Large intestine (tissue), 12 donors: ENCODE measurements at places on chromosomes 7 and 10. TPM values are rescaled to one million over a fixed set of nuclear protein-coding genes. Genes with fewer than 3 reads are reported as not detected.

DNA sequence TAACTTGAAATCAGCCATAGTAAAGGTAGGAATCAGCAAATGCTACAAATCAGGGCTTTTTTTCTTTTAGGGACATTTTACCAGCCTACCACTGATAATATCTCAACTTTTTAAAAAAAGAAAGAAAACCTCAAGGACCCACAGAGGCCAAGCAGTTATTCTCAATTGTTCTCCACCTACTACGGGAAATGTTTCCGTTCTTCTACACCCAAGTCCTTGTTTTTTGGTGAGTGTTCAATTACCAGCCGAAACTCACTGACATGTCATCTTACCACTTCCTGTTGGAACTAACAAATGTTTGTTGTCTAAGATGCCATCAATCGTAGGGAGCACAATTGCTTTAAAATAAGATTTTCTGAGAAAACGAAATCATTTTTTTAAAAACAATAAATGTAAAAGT, 50.2 kb upstream of the CDK1 start:
- DNase-seq: no peak

The SLC18A3 gene
- polyA plus RNA-seq: 3.5 TPM

DNA sequence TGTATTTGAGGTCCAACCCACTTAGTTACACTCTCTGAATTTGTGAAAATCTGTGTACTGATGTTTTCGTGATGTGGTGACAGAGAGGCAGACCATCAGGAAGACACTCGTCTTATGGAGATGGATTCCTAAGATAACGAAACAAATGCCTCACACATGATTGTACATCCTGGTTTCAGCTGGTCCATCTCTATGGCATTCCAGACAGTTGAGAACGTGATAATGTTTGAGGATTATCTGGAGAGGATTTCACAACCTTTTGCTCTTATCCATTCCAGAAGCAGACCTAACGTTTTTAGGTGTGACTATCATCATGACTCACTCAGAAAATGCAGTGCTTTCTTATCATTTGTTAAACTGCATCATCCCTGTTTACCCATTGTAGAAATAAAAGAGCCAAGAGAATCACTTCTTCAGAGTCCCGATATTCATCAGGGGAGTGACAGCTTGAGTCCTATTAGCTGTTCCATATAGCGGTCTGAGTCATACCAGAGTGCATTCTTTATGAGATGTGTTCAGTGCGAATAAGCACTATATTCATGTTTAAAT, 74.5 kb downstream of the BMPER start:
- DNase-seq: no peak

The SOSTDC1 gene
- 11.0 TPM for polyA plus RNA-seq

DNA sequence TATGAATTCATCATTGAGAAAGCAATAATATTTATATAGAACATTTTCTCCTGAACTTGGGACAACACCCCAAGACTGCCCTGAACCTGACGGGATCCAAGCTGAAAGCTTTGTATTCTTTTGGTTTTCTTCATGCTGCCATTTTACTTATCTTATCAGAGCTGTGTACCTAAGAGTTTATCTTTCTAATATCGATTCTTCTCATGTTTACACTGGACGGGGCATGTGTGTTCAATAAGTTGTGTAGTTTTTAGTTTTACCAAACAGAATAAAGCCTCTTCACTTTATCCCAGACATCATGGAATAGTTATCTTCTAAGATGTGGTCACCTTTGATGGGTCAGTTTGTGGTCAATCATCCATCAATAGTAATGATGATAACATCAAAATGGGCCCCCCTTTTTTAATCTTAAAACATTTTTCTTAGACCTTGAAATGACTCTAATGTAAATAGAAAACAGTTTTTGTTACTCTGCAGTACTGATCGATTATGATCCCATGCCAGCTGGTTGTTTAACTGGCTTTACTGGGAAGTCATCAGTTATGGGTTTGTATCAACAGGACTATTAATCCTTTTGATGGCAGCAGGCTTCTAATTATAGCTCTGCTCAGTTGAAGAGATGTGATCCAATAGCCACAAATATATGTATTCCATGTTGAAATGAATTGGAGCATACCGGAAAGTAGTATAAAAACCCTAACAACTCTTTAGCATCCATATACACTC, 446.1 kb downstream of the KCNMA1 start:
- no peak for DNase-seq

The CLEC2L gene
- 1.5 TPM for polyA plus RNA-seq

The SYNPO2L gene
- 0.51 TPM for polyA plus RNA-seq
